ENCODE measurements at places on chromosomes 4 and X. TPM values are rescaled to one million over a fixed set of nuclear protein-coding genes. Genes with fewer than 3 reads are reported as not detected.

Gene XKRX
- total RNA-seq = 1.8 TPM

Gene SMARCA1
- total RNA-seq = 0.44 TPM

- peaks cover 1% of the 10 kb centered on the region for H3K36me3 ChIP-seq
- H3K4me3 ChIP-seq = peak overlapping the region; percentile 90
- H3K27me3 ChIP-seq = no peaks in the 10 kb centered on the region
- DNase-seq = no peak
- peaks cover 96% of the 10 kb centered on the region for H3K4me1 ChIP-seq
Measured at GRCh38 chr4:40190880-40191815, 5.7 kb upstream of the RHOH start.

- peak; percentile 39 for DNase-seq
- H3K4me1 ChIP-seq = peaks cover 45% of the 10 kb centered on the region
- no peak overlapping the region for H3K4me3 ChIP-seq
- no peaks in the 10 kb centered on the region for H3K36me3 ChIP-seq
- H3K27ac ChIP-seq = no peak overlapping the region
Measured at GRCh38 chr4:140372751-140373327, 607 bp upstream of the SCOC start.

GRCh38 chrX:147910607-147911006, 1.1 kb upstream of the FMR1 start:
- no peak overlapping the region for H3K4me3 ChIP-seq
- no peaks in the 10 kb centered on the region for H3K27me3 ChIP-seq
- peaks cover 17% of the 10 kb centered on the region for H3K4me1 ChIP-seq
- H3K27ac ChIP-seq = no peak overlapping the region
- H3K36me3 ChIP-seq = peaks cover 2% of the 10 kb centered on the region
- no peak for DNase-seq

- H3K27ac ChIP-seq = no peak overlapping the region
- peak overlapping the region; percentile 73 for H3K4me3 ChIP-seq
- peaks cover 63% of the 10 kb centered on the region for H3K27me3 ChIP-seq
Measured at GRCh38 chr4:52052475-52052780, 1.3 kb downstream of the SPATA18 start.

GRCh38 chr4:99827454-99827853, 10.8 kb downstream of the DAPP1 start:
- H3K27ac ChIP-seq = peak overlapping the region; percentile 67
- peaks cover 57% of the 10 kb centered on the region for H3K4me1 ChIP-seq
- no peak for DNase-seq

DNA sequence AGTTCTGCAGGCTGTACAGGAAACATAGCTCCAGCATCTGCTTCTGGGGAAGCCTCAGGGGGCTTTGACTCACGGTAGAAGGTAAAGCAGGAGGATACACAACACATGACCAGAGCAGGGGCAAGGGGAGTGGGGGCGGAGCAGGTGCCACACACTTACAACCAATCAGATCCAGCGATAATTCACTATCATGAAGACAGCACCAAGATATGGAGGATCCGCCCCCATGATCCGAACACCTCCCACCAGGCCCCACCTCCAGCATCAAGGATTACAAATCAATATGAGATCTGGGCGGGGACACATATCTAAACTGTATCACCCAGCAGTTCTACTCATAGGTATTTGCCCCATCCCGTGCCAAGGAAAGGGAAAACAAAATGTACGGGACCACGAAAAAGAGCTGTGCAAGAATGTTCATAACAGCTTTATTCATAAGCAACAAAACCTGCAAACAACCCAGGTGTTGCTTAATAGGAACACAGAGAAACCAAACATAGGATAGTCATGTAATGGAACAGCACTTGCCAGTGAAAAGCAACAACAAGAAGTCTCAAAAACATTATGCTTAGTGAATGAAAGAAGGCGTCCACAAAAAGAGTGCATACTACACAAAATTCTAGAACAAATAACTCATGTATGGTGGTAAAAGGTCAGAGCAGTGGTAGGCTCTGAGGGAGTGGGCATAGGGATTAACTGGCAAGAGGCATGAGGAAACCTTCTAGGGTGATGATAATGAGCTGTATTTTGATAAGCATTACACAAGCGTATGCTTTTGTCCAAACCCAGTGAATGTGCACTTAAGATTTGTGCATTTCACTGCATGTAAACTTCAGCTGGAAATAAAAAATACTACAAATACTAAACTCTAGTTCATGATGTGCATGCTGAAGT, 130.9 kb upstream of the FAM9B start:
- H3K27ac ChIP-seq = peak overlapping the region; percentile 3
- H3K36me3 ChIP-seq = peaks cover 9% of the 10 kb centered on the region
- no peak for DNase-seq
- no peaks in the 10 kb centered on the region for H3K27me3 ChIP-seq
- H3K4me1 ChIP-seq = peaks cover 33% of the 10 kb centered on the region

Gene GPRASP1
- 7.4 TPM for total RNA-seq

Gene CSN1S1
- total RNA-seq = not detected

GRCh38 chr4:2827874-2828751, 15.5 kb upstream of the ADD1 start:
- H3K4me1 ChIP-seq = no peaks in the 10 kb centered on the region
- no peak overlapping the region for H3K4me3 ChIP-seq
- H3K27ac ChIP-seq = no peak overlapping the region
- peaks cover 21% of the 10 kb centered on the region for H3K36me3 ChIP-seq
- H3K27me3 ChIP-seq = no peaks in the 10 kb centered on the region

DNA sequence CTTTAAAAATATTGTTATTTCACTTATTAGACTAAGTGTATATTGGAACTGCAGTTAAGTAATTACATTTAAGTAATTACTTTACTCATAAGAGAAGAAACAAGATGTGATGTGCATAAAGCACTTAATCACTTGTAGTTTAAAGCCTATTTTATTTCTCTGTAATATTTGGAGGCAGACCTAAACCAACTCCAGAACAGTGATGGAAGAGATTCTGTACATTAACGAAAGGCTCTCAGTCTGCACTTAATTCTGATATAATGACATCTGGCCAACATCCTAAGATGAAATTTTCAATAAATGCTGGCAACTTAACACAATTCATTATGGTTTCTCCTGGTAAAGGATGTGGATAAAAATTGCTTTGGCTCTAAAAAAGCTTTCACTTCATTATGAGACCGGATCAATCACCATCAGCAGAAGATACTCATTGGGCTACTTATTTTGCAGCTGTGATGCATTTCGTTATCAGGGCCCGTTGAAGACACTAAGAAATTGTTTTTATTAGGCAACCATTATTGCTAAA, 342.6 kb downstream of the C4orf33 start:
- DNase-seq = no peak
- no peak overlapping the region for H3K4me3 ChIP-seq
- H3K4me1 ChIP-seq = no peaks in the 10 kb centered on the region
- H3K27ac ChIP-seq = no peak overlapping the region

GRCh38 chr4:76610751-76611547, 175.9 kb downstream of the SHROOM3 start:
- no peaks in the 10 kb centered on the region for H3K4me1 ChIP-seq
- H3K4me3 ChIP-seq = no peak overlapping the region
- no peak overlapping the region for H3K27ac ChIP-seq
- DNase-seq = no peak

- H3K4me3 ChIP-seq = no peak overlapping the region
- H3K4me1 ChIP-seq = no peaks in the 10 kb centered on the region
- DNase-seq = no peak
Measured at GRCh38 chr4:144582975-144583374, 63.0 kb upstream of the HHIP start.
